ENCODE measurements at places on chromosomes 13 and 19. TPM values are rescaled to one million over a fixed set of nuclear protein-coding genes. Genes with fewer than 3 reads are reported as not detected.

The CKM gene
- polyA plus RNA-seq: 0.42 TPM

The FOSB gene
- 89.1 TPM for polyA plus RNA-seq

The SIGLECL1 gene
- not detected for polyA plus RNA-seq

The KCNC3 gene
- polyA plus RNA-seq: 71.8 TPM

The SIGLEC8 gene
- not detected for polyA plus RNA-seq

The NLRP4 gene
- not detected for polyA plus RNA-seq
